ENCODE measurements at places on chromosomes 5 and 9.

GRCh38 chr5:54870271-54870670, 115.1 kb downstream of the ESM1 start:
- no peak for DNase-seq

- DNase-seq: no peak
Measured at GRCh38 chr9:18676525-18676924, 202.6 kb downstream of the ADAMTSL1 start.

DNA sequence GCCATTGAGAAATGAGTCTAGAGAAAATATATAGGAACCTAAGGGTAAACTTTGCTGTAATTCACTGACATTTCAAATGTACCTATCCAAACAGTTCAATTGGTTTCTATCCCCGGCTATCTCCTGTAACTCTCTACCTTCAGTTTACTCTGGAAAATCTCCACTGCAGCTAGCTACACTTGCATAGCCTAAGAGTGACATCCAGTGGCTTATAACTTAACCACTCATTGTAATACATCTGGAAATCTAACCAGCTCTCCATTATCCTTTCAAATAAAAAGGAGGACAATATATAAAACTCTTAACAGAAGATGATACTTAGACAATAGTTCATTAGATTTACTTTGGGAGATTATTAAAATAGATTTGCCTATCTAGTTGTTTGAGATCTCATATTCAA, 35.3 kb upstream of the SPDL1 start:
- DNase-seq: no peak

DNA sequence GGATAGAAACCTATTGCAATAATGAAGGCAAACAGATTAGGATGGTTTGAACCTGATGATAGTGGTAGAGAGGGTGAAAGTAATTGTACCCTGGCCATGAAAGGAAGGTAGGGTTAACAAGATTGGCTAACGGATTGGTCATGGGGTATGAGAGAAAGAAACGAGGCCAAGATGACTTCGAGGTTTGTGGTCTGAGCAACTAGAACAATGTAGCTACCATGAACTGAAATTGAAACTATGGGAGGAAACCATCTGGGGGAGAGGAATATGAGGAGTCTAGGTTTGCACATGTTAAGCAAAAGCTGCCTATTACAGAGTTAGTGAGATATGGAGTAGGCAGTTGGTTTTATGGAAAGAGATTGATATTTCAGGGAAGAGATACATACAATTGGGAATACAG, 406.0 kb downstream of the PRELID2 start:
- DNase-seq: no peak

- no peak for DNase-seq
Measured at GRCh38 chr5:126385524-126386502, 37.4 kb upstream of the GRAMD2B start.

GRCh38 chr5:115387816-115388215, 91.4 kb upstream of the CCDC112 start:
- DNase-seq: no peak

DNA sequence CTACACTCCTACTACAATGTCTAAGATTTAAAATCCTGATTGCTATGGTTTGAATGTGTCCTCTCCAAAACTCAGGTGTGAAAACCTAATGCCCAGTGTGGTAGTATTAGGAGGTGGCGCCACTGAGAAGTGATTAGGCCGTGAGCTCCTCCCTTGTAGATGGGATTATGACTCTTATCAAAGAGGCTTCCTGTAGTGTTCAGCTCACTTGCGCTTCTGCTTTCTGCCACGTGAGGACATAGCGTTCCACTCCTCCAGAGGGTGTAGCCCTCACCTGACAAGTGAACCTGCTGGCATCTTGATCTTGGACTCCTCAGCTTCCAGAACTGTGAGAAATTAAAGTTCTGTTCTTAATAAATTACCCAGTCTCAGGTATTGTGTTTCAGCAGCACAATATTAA, 33.0 kb upstream of the WHRN start:
- DNase-seq: no peak

- DNase-seq: no peak
Measured at GRCh38 chr9:115553060-115553773, 435.3 kb upstream of the TNC start.

DNA sequence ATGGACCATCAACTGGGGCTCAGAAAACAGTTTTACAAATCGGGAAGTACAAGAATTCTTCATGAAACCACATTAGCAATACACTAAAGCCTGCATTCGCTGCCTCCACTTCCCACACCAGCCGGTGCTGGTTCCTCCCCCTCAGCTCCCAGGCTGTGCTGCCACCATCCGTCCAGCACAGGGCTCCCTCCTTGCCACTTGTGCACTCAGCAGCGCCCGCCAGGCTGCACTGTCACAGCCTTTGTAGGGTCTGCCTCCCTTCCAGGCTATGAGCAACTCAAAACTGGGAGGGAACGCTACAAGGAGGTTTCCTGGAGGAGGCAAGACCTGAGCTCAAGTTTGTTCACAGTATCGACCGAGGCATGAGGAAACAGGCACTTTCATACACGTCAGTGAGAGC, 7.7 kb downstream of the MAPK9 start:
- DNase-seq: no peak

DNA sequence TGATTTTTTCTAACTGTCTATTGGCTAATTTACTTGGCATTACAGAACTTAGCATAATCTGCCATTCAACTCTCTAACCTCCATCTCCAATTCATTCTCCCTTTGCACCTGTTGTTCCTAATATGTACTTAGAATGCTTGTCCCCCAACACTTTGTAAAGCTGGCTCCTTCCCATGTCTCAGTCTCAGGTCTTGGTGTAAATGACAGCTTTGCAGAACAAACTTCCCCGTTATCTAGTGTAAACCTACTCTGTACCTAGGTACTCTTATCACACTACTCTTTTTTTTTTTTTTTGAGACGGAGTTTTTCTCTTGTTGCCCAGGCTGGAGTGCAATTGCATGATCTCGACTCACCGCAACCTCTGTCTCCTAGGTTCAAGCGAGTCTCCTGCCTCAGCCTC, 77.2 kb upstream of the CTNNA1 start:
- DNase-seq: no peak

DNA sequence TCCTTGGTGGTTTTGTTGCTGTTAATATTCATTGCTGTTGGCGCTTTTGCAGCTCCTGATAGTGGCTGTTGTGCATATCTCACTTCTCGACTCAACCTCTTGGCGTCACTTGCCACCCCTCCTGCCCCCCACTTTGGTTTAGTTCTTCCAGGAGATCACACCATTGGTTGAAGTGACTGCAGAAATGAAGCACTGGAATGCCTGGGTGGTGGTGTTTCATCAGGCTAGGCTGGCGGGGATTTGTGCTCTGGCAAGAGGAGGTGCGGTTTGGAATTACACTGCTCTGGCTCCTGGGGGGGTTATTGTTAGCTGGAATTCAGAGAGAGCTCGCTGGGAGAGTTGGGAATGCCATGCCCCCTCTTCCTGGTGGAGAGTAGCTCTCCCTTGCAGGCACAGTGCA, 11.5 kb downstream of the PRRC2B start:
- no peak for DNase-seq

DNA sequence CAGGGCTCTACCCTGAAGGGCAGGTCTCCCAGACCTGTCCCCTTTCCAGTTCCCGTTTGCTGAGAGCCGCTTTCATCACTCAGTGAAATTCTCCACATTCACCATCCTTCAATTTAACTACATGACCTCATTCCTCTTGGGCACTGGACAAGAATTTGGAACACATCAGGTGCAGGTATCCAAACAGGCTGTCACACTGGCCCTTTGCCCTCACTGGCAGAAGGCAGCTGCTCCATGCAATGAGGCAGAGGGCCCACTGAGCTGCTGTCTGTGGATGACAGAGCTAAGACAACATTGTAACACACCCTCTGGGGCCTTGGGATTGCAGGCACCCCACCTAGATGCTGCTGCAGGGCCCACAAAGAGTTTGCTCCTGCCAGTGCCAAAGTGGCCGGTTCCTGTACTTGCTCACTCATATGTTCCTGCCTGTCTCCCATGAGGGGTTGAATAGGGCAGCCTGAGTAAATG, 55.1 kb downstream of the ACTL7B start:
- DNase-seq: no peak

- DNase-seq: no peak
Measured at GRCh38 chr9:127634021-127634420, 21.9 kb downstream of the STXBP1 start.

- DNase-seq: no peak
Measured at GRCh38 chr9:4739587-4740387, 1.2 kb downstream of the AK3 start.

GRCh38 chr5:6483880-6484382, 35.3 kb downstream of the UBE2QL1 start:
- DNase-seq: no peak

GRCh38 chr9:80233906-80234305, 662.1 kb downstream of the TLE4 start:
- DNase-seq: no peak

DNA sequence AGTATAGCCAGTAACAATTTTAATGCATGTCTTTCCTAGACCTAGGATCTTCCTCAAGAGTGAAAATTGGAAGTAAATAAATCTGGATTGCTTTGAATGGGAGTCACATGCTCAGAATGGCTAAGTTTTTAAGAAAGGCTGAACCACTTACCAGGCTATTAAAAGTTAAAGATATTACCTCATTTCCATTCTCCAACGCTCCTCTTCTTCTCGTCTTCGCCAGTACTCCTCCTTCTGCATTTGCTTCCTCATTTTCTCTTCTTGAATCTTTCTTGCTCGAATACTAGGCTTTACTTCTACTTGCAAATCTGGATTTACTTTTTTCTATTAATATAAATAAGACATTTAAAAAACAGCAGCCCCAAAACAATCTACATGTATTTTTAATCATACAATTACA, 49.6 kb downstream of the ZFR start:
- DNase-seq: no peak

DNA sequence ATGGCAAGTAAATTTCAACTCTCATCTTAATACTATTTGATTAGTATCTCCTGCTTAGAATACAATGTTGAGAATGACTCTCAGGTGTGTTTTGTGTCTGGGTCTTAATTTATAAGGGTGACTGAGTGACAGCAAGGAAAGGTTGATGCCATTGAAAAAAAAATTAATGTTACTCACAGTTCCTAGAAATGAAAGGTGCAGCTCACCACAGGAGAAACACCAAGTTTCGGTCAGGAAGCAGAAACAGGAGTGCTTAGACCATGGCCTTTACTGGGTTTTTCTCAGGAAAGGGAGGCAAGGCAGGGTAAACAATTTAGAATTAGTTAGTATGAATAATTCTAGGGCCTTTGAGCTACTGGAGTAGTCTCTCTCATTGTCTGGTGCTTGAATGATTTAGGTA, 159.2 kb upstream of the C9orf72 start:
- DNase-seq: no peak

- no peak for DNase-seq
Measured at GRCh38 chr5:178231539-178232123, 971 bp downstream of the PHYKPL start.

- no peak for DNase-seq
Measured at GRCh38 chr5:146205499-146206202, 2.2 kb downstream of the RBM27 start.

All from stimulated activated CD4-positive, alpha-beta T cell treated with anti-CD3 and anti-CD28 coated beads, Interleukin-1b, Interleukin-23, amount 100 ng/mL, for 24 hours (primary cell).